B cell (primary cell): ENCODE measurements at places on chromosomes 2 and 18.

DNA sequence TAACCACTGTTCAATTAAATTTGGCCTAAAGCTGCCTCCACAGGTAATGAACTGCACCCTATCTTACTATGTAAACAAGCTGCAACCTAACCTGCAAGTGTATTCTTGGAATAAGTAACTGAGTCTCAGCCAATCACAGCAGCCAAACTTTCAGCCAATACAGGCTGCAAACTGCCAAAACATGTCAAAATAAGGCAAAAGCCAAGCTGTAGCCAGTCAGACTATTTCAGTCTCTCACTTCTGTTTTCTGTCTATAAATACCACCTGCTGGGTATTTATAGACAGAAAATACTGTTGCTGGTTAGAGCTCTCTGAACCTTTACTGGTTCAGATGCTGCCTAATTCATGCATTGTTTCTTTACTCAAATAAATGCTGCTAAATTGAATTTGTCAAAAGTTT is 14.3 kb downstream of the C2orf76 start:
- peaks cover 32% of the 10 kb centered on the region for H3K4me1 ChIP-seq
- H3K27me3 ChIP-seq, result no peaks in the 10 kb centered on the region
- no peak overlapping the region for H3K4me3 ChIP-seq
- H3K36me3 ChIP-seq, result no peaks in the 10 kb centered on the region
- DNase-seq, result peak; percentile 57

DNA sequence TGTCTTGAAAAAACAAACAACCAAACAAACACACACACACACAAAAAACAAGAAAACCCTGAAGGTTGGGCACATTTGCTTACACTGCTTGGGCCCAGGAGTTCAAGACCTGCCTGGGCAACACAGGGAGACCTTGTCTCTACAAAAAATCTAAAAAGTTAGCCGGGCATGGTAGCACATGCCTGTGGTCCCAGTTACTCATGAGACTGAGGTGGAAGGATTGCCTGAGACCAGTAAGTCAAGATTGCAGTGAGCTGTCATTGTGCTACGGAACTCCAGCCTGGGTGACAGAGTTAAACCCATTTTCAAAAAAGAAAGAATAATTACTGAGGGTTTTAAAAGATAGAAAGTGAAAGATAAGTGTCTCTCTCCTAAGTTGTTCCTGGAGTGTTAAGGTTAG is 103.4 kb downstream of the MBD5 start:
- no peak overlapping the region for H3K4me3 ChIP-seq
- DNase-seq, result no peak
- no peaks in the 10 kb centered on the region for H3K27me3 ChIP-seq
- no peaks in the 10 kb centered on the region for H3K36me3 ChIP-seq
- H3K27ac ChIP-seq, result no peak overlapping the region
- H3K4me1 ChIP-seq, result no peaks in the 10 kb centered on the region

DNA sequence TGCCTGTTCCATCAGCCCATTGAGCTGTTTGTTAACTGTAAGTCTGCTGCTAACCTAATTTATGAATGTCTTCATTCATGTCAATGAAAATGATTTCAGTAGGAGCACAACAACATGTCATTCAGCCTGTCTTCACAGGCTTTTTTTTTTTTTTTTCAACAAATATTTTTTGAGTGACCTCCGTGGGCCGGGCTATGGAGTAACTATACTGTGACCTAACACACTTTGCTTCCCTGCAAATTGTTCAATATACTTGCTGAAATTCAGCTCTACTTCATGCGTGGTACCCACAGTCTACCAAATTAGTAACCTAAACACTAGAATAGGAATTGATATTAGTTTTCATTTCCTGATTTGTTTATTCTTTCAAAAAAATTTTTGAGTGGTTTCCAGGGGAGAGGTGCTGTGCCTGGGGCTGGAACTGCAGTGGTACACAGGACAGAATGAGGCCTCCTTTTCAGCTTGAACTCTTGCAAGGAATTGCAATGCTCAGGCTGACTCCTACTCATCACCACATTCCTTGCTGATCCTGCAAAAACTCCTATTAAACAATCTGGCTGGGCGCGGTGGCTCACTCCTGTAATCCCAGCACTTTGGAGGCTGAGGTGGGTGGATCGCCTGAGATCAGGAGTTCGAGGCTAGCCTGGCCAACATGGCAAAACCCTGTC is 87.1 kb downstream of the CDH20 start:
- no peak overlapping the region for H3K27ac ChIP-seq
- H3K27me3 ChIP-seq, result no peaks in the 10 kb centered on the region
- no peaks in the 10 kb centered on the region for H3K4me1 ChIP-seq
- H3K36me3 ChIP-seq, result no peaks in the 10 kb centered on the region
- no peak for DNase-seq
- H3K4me3 ChIP-seq, result no peak overlapping the region

- H3K4me3 ChIP-seq, result no peak overlapping the region
- H3K27ac ChIP-seq, result no peak overlapping the region
- DNase-seq, result no peak
- no peaks in the 10 kb centered on the region for H3K4me1 ChIP-seq
- no peaks in the 10 kb centered on the region for H3K27me3 ChIP-seq
- no peaks in the 10 kb centered on the region for H3K36me3 ChIP-seq
Measured at GRCh38 chr18:28152354-28152753, 24.6 kb downstream of the CDH2 start.

- no peaks in the 10 kb centered on the region for H3K36me3 ChIP-seq
- H3K4me3 ChIP-seq, result peak overlapping the region; percentile 89
- peaks cover 47% of the 10 kb centered on the region for H3K4me1 ChIP-seq
- no peaks in the 10 kb centered on the region for H3K27me3 ChIP-seq
Measured at GRCh38 chr2:230714136-230714480, 1.5 kb downstream of the CAB39 start.

- no peak overlapping the region for H3K4me3 ChIP-seq
- H3K27ac ChIP-seq, result no peak overlapping the region
- H3K36me3 ChIP-seq, result no peaks in the 10 kb centered on the region
- peak; percentile 52 for DNase-seq
- H3K4me1 ChIP-seq, result no peaks in the 10 kb centered on the region
- H3K27me3 ChIP-seq, result no peaks in the 10 kb centered on the region
Measured at GRCh38 chr18:2337552-2338141, 233.7 kb downstream of the METTL4 start.

- no peaks in the 10 kb centered on the region for H3K36me3 ChIP-seq
- no peak overlapping the region for H3K4me3 ChIP-seq
- no peaks in the 10 kb centered on the region for H3K27me3 ChIP-seq
- no peak for DNase-seq
- no peak overlapping the region for H3K27ac ChIP-seq
Measured at GRCh38 chr2:174024524-174025270, 59.5 kb upstream of the SP3 start.

DNA sequence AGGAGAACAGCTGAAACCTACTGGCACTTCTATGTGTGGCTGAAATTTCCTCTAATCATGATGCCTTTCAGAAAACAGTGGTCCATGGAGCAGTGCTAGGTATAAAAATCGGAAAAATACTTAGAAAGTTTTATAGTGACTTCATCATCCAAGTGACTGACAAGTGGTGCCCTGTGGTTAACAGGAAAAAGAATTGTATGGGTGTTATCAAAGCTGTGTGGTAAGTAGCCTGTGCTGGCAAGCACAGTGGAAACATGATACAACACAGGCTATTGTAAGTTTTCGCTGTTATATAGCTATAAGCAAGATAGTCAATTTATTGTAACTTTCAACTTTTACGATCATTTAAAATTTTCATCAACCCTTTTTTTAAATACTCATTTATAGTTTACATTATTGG is 1599.7 kb upstream of the ZEB2 start:
- H3K4me3 ChIP-seq, result no peak overlapping the region
- H3K27me3 ChIP-seq, result no peaks in the 10 kb centered on the region
- H3K4me1 ChIP-seq, result no peaks in the 10 kb centered on the region
- H3K27ac ChIP-seq, result no peak overlapping the region
- no peak for DNase-seq

DNA sequence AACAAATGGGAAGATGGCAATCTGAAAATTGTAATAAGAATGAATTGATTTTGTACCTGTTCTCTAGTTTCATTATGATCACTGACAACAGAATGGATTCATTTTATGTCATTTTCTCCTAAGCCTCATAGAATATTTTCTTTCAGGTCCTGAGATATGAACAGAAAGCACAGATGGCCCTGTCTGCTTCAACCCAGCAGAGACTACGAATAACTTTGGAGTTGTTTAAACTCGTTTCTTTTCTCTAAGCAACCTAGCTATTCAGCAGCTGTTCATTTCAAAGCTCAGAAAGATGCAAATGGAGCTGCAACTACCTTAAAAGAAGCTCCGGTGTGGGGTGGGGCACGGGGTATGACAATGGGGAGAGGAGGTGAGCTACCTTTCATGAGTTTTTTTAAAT is 124.9 kb downstream of the ALK start:
- no peaks in the 10 kb centered on the region for H3K4me1 ChIP-seq
- H3K27ac ChIP-seq, result no peak overlapping the region
- no peaks in the 10 kb centered on the region for H3K27me3 ChIP-seq
- H3K4me3 ChIP-seq, result no peak overlapping the region

- H3K36me3 ChIP-seq, result no peaks in the 10 kb centered on the region
- no peak overlapping the region for H3K27ac ChIP-seq
Measured at GRCh38 chr2:7969756-7970515, 711.9 kb upstream of the ID2 start.

- H3K27ac ChIP-seq, result no peak overlapping the region
- H3K4me1 ChIP-seq, result no peaks in the 10 kb centered on the region
- peak; percentile 13 for DNase-seq
- no peaks in the 10 kb centered on the region for H3K36me3 ChIP-seq
- no peak overlapping the region for H3K4me3 ChIP-seq
- H3K27me3 ChIP-seq, result no peaks in the 10 kb centered on the region
Measured at GRCh38 chr2:222797261-222797660, 63.6 kb upstream of the ACSL3 start.

DNA sequence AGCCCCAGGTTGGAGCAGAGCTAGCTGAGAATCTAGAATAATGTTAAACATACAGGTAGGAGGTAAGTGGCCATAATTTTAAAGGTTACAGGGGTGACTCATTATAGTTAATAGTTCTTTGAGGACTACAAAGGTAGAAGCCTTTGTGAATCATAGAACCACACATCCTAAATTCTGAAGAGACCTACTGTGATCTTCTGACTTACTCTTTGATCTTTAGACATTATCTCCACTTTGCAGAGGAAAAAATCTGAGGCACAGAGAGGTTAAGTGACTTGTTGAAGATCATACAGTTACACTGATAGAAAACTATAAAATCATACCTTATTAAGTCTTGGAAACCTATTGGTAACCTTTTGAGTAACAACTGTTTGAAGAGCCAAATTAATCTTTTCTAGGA is 1051.3 kb upstream of the NRXN1 start:
- H3K4me1 ChIP-seq, result no peaks in the 10 kb centered on the region
- no peak for DNase-seq
- H3K27ac ChIP-seq, result no peak overlapping the region
- H3K4me3 ChIP-seq, result no peak overlapping the region
- no peaks in the 10 kb centered on the region for H3K36me3 ChIP-seq

DNA sequence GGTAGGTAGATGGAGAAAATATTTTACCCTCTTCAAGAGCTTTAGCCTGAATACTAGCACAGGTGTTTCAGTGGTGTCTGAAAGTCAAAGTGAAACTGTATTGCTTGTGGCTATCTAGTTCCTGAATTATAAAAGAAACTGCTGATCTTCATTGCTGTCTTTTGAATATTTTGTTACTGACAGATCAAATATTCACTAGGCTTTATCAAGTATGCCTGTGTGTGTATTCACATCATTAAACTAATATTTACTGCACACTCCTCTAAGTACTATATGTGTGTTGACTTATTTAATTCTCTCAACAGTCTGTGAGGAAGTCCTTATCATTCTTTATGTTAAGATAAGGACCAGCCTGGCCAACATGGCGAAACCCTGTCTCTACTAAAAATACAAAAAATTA is 139.6 kb downstream of the SOCS6 start:
- H3K4me3 ChIP-seq, result no peak overlapping the region
- no peaks in the 10 kb centered on the region for H3K36me3 ChIP-seq
- DNase-seq, result no peak
- H3K4me1 ChIP-seq, result no peaks in the 10 kb centered on the region

- H3K27ac ChIP-seq, result no peak overlapping the region
- H3K36me3 ChIP-seq, result no peaks in the 10 kb centered on the region
- DNase-seq, result no peak
- no peaks in the 10 kb centered on the region for H3K4me1 ChIP-seq
- no peak overlapping the region for H3K4me3 ChIP-seq
- H3K27me3 ChIP-seq, result no peaks in the 10 kb centered on the region
Measured at GRCh38 chr2:188598551-188598950, 306.9 kb downstream of the GULP1 start.

DNA sequence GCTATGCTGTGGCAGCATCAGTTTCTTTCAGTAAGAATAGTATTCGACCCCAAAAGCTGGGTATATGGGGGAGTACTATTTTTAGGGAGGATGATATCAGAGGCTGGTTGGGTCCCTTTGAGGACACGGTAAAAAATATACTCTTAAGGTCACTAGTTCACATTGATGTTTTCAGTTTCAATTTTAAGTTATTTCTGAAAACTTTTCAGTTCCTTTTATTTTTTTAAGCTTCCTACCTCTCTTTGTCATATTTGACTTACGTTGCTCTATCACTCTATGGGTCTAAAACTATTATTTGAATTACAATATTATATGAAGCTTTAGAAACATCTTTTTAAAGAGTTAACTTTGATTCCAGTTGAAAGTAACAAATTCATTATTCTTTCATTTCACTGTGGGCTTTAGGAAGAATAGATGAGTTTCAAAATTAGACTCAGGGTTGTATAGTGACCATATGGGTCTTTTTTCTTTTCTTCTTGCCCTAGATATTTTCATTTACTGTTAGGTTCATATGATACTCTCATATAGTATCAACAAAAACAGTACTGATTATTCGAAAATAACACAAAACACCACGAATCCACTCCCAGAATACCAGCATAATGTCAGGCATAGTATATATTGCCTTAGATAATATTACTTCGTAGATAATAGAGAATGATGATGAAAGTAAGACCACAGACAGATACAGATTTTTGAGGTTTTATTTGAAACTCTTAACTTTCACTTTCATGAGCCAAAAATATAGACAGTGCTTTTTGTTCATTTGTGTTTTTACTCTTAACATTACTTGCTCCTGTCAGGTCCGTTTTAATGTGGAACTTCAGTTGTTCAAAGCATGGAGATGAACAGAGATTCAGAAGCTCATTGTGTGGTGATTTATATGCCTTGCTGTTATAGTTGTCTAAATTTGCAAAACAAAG is 9.8 kb downstream of the RMDN2 start:
- DNase-seq, result peak; percentile 53
- peaks cover 32% of the 10 kb centered on the region for H3K4me1 ChIP-seq
- no peaks in the 10 kb centered on the region for H3K36me3 ChIP-seq
- H3K4me3 ChIP-seq, result peak overlapping the region; percentile 35
- H3K27me3 ChIP-seq, result no peaks in the 10 kb centered on the region

DNA sequence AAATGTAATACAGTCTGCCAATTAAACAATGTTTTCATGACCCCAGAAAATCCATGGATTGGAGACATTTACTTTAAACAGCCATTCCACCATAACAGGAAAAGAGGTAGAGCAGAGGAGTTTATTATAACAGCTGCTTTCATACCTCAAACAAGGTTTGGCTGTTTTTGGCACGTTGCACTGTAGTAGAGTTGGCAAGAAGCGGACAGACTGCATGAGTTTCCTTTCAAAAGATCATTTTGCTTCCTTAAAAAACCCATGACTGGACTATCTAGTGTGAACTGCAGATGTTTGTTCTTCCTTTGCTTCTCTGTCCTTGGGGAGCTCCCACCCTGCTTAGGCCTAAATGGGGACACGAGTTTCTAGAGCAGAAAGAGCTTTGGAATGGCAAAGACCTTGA is 108.5 kb upstream of the THOC1 start:
- no peak overlapping the region for H3K4me3 ChIP-seq
- peaks cover 17% of the 10 kb centered on the region for H3K4me1 ChIP-seq
- DNase-seq, result no peak
- H3K36me3 ChIP-seq, result no peaks in the 10 kb centered on the region
- no peak overlapping the region for H3K27ac ChIP-seq

- no peaks in the 10 kb centered on the region for H3K27me3 ChIP-seq
- DNase-seq, result no peak
- H3K36me3 ChIP-seq, result peaks cover 58% of the 10 kb centered on the region
- H3K4me3 ChIP-seq, result no peak overlapping the region
Measured at GRCh38 chr18:51082571-51083267, 52.7 kb downstream of the SMAD4 start.
